Motor neuron (in vitro differentiated cells): ENCODE measurements at places on chromosomes 13 and 19. TPM values are rescaled to one million over a fixed set of nuclear protein-coding genes. Genes with fewer than 3 reads are reported as not detected.

The IZUMO4 gene
- 2.0 and 3.3 TPM in 2 replicates for total RNA-seq

The ZNF667 gene
- 0.35 and 0.75 TPM in 2 replicates for total RNA-seq

The LIG4 gene
- total RNA-seq, result 22.0 and 24.2 TPM in 2 replicates

The ZNF772 gene
- 29.1 TPM in 2 replicates for total RNA-seq

The CCDC70 gene
- 0.78 and 0.90 TPM in 2 replicates for total RNA-seq

The CAPN12 gene
- total RNA-seq, result 0.29 and 0.37 TPM in 2 replicates
